ENCODE measurements at places on chromosomes 16 and 17.

GRCh38 chr16:12262454-12263180 lies 286.1 kb downstream of the SNX29 start:
- DNase-seq, result no peak

DNA sequence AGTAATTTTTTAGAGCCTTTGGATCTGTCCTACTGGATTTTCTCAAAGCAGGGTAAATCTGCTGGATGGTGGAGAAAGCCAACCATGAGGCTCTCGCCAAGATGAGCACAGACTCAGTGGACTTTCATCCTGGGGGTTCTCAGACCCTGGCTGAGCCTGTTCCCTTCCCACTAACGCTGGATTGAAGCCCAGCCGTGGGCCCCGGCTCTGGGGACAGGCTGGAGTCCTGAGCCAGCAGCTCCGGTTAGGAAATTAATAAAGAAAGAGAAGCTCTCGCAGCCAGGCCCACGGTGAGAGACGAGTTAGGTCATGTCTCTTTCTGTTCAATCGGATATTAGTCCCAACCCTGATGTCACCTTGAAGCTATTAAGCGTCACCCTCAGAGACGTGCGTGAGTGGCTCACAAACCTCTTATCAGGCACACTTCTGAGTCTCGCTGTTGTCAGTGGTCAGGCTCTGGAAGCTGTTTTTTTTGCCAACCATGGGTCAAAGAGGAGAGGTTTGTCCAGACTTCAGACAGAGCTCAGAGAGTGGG lies 27.1 kb downstream of the MEOX1 start:
- no peak for DNase-seq

DNA sequence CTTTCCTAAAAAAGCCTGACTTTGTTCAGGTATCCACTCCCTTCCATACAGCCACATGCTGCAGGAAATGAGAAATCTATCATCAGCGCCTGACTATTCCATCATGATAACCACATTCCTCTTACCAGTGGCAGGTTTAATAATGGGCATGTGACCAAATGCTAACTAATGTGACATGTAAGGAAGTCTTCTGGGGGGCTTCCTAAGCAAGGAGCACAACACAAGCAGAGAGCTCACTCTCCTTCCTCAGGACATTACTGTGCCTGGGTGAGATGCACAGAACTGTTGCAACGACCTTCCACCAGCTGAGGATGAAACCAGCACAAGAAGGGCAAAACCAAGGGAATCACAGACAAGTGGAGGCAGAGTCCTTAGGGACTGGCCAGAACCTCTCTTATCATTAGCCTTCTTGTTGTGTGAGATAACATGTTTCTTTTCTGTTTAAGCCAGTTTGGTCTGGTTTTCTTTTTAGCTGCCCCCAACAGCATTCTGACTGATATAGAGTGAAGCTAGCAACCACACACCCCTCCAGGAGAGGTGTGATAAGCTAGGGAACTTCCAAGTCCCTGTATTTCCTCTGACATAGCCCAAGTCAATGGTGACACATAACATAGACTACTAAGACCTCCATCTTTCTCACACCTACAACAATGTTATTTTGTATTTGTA lies 16.9 kb downstream of the MYO1D start:
- no peak for DNase-seq

GRCh38 chr17:37701496-37701898 lies 43.4 kb downstream of the HNF1B start:
- no peak for DNase-seq

DNA sequence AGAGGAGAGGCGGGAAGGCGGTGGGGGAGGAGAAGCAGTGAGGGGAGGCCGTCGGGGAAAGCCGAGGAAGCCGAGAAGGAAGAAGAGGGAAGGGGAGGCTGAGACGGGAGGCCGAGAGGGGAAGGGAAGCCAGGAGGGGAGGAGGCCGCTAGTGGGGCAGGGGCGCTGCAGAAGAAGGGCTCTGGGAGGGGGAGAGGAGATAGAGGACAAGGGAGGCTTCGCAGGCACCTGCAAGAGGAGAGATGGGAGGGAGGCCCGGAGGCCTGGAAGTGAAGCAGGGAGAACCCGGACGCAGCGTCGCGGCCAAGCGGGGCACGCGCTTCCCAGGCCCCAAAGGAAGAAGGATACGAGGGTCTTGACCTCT lies 2.3 kb downstream of the C17orf58 start:
- DNase-seq, result no peak

- no peak for DNase-seq
Observed at GRCh38 chr16:49964316-49964715, 60.7 kb upstream of the CNEP1R1 start.

- no peak for DNase-seq
Observed at GRCh38 chr16:678858-679813, 1.1 kb upstream of the STUB1 start.

DNA sequence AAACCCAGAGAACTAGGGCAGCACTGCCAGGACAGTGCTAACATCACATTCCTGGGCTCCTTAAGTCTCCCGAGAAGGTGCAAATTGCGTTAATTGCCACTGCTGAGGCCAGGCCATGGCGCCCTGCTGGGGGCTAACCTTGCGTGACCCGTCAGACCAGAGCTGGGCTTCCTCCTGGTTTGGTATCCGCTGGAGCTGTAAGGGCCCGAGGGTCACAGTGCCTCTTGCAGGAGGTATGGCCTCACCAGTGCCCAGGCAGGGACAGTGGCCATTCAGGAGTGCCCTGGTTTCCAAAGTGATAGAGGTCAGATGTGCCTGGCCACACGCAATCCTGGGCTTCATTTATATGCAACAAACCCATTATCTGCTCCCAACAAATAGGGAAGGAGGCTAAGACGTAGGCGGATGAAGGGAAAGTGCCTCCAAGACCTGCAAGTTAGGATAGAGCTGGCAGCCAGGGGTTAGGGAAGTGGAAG lies 17.7 kb upstream of the ADCY9 start:
- DNase-seq, result no peak

GRCh38 chr17:62653826-62654761 lies 26.6 kb downstream of the MRC2 start:
- DNase-seq, result no peak

DNA sequence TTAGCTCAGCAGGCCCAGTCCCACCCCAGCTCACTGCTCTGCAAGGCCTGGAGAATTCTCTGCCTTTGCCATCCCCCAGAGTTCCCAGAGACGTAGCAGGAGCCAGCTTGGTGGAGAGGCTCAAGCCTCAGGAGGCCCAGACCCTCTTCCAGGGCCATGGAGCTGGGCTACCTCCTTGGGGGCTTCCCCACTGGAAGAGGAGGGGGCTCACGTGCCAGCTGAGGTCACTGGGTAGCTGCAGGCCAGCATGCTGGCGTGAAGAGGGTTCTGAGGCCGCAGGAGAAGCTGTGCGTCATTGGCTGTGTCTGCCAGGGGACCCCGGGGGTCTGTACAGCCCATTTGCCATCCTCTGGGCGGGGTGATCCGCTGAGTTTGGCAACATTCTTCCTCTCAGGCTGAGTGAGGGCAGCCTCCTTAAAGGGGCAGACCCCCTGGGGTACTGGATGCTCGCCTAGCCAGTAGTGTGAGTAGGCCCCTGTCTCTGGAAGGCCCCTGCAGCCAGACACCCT lies 131.6 kb downstream of the RAB11FIP4 start:
- DNase-seq, result no peak

GRCh38 chr16:62021161-62021581 lies 15.1 kb downstream of the CDH8 start:
- no peak for DNase-seq

DNA sequence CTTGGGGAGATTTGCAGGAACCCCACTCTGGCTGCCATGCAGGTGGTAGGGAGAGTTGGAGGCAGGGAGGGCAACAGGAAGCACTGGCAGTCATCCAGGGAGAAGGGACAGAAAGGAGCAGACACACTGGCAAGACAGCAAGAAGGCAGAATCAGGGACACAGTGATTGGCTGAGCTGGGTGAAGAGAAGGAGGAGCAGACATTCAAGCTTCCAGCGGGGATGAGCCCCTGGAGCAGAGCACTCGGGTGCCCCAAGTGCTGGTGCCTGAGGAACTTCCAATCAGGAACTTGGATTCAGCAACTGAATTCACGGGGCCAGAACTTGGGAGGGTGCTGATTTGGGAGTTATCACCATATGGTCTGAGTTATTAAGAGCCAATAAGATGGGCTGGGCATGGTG lies 6.3 kb upstream of the ITGA3 start:
- no peak for DNase-seq

DNA sequence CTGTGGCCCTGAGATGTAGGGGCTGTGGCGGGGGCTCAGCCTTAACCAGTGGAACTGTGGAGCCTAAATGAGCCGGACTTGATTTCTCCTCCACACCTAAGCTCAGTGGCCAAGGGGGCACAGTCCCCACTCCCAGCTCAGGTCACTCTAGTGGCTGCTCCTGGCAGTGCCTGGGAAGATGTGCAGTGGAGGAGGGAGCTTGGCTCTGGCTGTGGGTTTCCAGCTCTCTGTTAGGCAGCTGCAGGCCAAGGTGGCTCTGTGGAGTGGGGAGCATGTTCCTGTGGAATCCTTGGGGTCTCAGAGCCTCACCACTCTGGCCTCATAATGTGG lies 76.3 kb downstream of the AMFR start:
- no peak for DNase-seq

DNA sequence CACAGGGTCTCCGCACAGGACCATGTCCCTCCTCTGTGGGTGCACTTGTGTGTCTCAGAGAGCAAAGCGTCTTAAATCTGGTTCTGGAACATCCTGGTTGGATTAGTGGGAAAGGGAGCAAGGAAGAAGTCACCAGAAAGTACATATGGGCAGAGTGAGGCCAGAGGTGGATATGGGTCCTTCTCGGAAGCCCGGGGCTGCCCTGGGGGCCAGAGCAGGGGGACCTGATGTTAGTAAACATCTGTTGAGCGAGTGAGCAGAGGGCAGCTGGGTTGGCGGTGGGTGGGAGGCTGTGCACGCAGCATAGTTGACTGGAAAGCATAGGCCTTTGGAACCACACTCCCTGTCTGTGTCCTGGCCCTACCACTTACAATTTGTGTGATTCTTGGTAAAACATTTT lies 22.7 kb downstream of the UNC13D start:
- DNase-seq, result no peak

GRCh38 chr17:63399316-63399715 lies 46.8 kb downstream of the CYB561 start:
- DNase-seq, result no peak

DNA sequence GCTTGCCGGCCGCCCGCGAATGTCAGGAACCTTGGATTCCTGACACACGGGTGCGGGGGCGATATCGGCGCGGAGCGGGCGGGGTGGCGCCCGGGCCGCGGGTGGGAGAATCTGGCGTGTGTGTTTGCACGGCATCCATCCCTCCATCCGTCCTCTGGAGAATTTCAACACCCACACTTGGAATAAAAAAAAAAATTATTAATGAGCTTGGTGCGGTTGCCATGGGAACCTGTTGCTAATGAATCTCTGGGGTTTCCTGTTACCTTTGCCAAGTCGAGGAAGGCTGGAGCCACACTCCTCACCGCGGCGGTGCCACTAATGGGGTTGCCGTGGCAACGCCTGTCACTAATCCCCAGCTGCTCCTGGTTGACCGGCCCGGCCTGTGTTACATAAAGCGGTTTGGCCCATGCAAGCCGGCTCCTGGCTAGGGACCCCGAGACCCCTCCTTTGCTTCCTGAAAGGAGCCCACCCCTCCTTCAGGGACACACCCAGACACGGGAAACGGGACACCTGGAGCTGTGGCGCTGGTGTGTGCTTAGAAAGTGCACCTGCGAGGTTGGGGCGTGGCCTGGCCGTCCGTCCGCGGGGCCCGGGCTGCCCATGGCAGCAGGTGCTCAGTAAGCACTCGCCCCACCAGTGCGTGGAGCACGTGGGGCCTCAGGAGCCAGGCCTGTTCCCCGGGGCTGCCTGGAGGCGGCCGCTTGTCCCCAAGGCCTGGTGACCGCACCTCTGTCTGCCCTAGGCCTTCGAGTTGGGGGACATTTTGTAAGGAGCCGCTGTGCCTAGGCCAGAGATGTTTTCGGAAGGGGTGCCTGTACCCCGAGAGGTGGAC lies 14.6 kb downstream of the CACNA1H start:
- no peak for DNase-seq

DNA sequence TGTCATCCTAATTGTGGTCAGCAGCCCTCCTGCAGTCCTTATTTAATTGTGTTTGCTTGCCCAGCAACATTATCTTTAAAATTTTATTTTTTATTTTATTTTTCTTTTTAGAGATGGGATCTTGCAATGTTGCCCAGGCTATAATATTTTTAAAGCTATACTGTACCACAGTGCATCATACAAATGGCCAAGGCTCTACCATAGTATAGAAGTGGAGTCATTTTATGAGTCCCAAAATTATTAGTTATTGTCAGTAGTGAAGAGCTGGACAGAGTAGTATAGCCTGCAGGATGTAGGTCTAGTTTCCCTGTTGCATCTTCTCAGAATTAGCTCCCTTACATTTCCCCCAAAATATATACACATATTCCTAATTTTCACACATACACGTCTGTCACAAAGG lies 44.1 kb downstream of the GAN start:
- DNase-seq, result no peak

DNA sequence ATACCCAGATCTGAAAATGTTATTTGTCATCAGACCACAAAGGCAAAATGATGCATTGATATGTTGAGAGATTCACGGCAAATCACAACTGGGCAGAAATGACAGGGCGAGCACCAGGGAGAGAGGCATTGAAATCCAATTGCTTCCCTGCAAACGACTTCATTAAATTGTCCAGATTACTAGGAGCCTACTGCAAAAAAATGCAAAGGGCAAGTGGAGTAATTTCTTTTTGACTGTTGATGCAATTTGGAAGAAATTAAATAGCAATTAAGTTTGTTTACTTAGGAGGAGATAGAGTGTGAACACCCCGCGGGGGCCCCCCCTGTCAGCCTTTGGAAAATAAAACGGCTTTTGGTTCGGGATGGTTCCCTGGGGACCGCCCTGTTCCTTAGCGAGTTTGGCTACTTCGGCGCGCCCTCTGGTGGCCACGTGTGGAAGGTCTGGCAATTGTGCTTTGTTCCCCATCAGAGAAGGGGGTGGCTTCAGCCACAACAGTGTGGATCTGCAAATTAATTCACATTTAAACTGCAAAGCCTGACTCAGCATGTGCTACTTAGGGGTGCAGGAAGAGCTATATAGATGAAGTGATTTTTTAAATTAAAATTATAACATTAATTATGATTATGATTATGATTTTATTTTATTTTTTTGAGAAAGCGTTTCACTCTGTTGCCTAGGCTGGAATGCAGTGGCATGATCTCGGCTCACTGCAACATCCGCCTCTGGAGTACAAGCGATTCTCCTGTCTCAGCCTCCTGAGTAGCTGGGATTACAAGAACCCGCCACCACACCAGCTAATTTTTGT lies 14.5 kb upstream of the TMC7 start:
- DNase-seq, result no peak

- DNase-seq, result no peak
Observed at GRCh38 chr17:77887110-77887463, 71.4 kb upstream of the TNRC6C start.

Measured in HS-27A (cell line).